Stimulated activated CD8-positive, alpha-beta memory T cell treated with anti-CD3 and anti-CD28 coated beads, Interleukin-7, amount 100 ng/mL, for 1 hour (primary cell): ENCODE measurements at places on chromosomes 2 and 18.

- no peak for DNase-seq
These were observed 45.9 kb upstream of the ATP5MC3 start for GRCh38 chr2:175227393-175227792.

DNA sequence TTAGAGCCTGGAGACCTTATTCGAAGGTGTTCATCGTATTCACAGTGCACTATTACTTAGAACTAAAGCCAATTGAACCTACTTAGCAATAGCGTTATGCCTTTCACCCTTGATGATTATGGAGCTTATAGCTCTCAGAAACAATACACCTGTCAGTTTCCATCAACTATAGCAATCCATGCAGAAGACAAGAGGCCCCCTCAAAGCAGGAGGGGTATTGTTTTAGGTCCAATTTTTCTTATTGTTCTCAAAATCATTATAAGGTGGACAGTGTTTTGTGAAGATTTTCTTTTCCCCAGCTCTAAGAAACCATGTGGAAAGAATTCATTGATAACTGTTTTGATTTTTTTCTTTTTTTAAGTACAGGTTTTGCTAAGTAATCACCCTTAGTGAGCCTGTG lies 135.5 kb downstream of the MEIS1 start:
- no peak for DNase-seq

- DNase-seq, result no peak
These were observed 217.6 kb upstream of the SPRED2 start for GRCh38 chr2:65649811-65650589.

DNA sequence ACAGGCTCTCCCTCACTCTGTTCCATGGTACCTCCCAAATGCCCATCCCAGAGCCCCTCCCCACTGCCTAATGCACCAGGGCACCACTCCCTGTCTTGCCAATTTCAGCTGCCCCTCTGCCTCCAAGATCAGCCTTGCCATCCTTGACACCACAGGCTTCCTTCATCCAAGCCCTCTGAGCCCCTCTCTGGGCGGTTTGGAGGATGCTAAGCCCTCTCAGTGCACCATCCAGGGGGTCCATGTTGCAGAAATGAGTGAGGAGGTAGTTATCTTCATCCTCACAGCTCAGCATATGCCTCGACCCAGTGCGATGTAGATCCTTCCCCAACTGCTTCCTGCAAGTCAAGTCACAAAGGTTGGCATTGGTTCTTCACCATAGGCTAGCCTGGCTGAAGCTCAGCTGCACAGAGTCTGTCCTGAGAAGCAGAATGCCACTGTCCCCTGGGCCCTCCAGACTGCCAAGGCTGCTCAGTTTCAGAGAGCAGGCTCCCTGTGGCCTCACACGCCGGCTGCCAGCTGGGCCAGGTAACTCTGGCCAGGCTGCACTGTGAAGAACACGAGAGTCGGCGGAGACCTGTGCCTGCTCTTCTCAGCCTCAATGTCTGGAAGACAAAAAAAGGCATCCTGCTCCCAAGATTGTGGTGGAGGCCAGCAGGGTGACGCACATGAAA lies 9.9 kb upstream of the MAP3K2 start:
- no peak for DNase-seq

- DNase-seq, result no peak
These were observed 40.2 kb upstream of the WDSUB1 start for GRCh38 chr2:159326569-159327255.

- DNase-seq, result no peak
These were observed 1.6 kb upstream of the ALKAL2 start for GRCh38 chr2:289362-290089.

DNA sequence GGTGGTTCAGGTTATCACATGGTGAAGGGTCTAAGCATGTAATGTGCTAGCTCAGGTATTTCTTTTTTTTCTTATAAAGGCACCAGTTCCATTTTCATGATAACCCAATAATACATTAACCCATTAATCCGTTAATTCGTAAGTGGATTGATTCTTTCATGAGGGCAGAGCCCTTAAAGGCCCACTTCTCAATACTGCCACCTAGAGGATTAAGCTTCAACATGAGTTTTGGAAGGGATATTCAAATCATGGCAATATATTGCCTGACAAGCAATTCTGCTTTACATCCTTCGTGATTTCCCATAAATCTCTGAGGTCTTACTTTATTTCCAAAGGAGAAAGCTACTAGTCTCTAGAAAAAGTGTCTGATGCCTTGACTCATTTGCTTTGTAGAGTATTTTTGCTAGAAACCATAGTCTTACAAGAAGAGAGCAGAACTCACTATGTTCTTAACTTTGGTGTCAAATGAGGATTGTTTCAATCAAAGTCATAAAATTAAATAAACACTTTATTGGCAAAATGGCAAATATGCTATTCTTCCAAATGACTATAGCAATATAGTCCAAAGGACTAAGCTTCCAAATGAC lies 271.3 kb downstream of the KCNS3 start:
- no peak for DNase-seq

DNA sequence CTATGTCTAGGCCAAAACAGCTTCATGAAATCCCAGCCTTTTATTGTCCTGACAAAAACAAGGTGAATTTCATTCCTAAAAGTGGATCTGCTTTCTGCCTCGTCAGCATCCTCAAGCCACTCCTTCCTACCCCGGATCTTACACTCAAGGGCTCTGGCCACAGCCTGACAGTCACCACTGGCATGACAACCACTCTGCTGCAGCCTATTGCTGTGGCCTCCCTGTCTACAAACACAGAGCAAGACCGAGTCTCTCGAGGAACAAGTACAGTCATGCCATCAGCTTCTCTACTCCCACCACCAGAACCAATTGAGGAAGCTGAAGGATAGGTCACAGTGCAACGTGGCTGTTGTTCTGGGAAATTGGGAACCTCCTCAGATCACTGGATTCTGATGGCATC lies 106.1 kb downstream of the ICA1L start:
- DNase-seq, result no peak
